GDM1 (cell line): ENCODE measurements at places on chromosomes 3 and 15.

GRCh38 chr3:72135636-72136035 is 350.7 kb upstream of the PROK2 start:
- DNase-seq, result no peak

DNA sequence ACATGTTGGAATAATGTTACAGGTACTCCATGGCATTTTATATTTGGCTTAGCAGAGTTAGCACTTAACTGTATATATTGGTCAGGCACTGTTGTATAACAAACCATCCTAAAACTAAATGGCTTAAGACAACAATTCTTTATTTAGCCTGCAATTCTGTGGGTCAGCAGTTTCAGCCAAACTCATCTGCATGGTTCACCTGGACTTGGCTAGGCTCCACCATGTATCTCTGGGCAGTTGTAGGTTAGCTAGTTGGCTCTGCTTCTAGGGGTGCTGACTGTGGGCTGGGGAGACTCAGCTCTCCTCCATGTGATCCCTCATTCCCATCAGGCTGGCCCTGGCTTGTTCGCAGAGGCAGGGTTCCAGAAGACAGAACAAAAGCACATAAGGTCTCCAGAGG is 34.4 kb downstream of the RARB start:
- no peak for DNase-seq

DNA sequence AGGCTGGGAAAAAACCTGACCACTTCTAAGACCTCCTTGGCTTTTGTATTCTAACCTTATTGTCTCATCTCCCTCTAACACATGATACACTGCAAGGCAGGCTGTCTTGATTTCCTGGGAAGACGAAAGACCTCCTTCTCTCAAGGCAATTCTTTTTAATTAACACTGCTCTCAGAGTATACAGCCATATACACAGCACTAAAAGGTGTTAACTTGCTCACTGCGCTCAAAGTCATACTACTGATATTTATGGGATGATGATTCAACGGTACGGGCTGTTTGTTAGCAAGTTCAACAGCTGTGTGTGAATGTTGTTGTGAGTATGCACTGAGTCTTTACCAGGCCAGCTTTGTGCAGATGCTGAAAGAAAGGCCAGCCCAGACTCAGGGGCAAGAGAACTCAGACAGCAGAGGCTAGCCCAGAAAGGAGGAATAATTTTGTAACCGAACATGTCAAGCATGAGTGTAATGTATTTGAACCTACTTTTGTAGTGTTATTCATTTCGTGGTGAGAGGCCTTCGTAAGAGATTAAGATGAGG is 229.9 kb downstream of the IL5RA start:
- DNase-seq, result no peak

DNA sequence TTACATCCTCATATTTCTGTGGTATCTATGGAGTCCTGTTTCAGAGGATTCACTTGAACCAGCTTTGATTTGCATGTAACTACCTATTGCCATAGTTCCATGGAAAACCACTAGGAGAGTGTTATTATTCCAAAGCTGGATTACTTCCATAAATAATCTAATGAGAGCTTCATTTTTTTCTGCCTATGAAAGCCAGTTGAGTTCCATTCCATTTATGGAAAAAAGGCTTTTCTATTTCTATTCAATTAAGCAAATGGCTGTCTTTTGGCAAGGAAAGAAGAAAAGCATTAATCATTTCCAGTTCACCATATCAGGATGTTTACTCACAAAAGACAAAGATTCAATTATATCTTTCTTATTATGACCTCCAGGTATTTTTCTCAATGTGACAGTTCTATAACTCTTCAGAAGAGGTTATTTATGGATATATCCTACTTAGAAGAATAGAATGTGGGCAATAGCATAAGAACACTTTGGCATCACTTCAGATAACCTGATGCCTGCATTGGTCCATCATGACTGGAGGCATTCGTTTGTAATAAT is 259.9 kb upstream of the ZPLD1 start:
- DNase-seq, result no peak

DNA sequence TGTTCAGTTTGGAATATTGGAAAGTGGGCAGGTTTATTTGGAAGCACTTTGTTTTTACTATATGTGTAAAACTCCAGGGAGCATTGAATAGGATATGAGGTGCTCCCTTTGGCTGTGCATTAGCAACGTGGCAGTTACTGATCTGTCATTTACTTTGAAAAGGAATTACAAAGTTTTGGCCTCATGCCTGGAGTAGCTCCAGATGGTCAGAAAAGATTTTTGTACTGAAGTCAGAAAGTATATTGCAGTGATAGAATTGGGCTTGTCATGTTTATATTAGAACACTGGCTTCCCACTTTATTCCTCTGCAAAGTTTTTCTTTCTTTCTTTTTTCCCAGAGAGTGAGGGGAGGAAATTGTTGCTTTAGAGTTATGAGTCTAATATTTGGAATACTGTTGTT is 26.1 kb downstream of the FNDC3B start:
- DNase-seq, result no peak

- DNase-seq, result no peak
Measured at GRCh38 chr3:173639098-173639497, 241.6 kb downstream of the NLGN1 start.

DNA sequence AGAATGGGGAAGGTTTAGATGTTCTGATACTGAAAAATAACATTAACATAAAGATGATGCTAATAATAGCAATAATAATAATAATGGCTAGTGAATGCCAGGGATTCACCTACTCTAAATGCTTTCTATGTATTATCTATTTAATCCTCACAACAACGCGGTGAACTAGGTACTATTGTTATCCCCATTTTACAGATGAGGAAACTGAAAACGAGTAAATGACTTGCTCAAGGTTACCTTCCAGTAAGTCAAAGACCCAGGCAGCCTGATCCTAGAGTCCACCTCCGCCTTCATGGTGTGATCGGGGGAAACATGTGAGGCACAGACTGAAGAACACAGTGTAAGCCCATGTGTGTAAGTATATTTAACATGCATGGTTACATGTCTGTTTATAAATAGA is 30.4 kb downstream of the LRRC2 start:
- DNase-seq, result no peak

- no peak for DNase-seq
Measured at GRCh38 chr15:95698951-95699350, 631.5 kb upstream of the NR2F2 start.

GRCh38 chr3:161822291-161822690 is 325.7 kb downstream of the OTOL1 start:
- DNase-seq, result no peak

DNA sequence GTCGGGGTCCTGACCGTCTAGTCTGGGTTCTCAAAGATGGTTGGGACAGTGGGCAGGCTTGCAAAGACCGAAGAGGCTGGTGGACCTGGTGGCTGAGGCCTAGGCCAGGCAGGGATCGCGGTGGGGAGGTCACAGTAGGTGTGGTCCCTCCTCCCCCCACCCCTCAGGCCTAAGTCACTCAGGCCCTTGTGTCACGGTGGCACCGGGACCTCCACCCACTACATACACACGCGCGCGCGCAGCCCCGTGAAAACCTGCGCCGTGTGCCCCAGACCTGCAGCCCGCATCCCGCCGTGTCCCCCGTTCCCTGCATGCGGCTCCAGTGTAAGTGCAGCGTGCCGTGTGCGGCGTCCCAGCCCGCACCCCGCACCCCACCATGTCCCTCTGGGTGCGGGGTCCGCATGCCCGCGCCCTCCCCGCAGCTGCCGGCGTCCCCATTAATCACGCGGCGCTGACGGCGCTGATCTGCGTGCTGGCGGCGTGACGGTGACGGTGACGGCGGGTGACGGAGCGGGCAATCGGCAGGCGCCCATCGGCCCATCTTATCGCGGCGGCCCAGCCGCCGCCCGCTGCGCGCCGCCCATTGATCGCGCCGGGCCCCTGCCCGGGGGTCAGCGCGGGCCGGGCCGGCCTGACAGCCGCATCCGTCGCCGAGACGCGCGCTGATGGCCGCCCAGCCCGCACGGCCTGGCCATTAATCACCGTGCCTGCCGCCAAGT is 24.4 kb downstream of the SEC61A1 start:
- no peak for DNase-seq
